Activated CD4-positive, CD25-positive, alpha-beta regulatory T cell (primary cell): ENCODE measurements at places on chromosomes 7 and 10.

- DNase-seq: no peak
These were observed 634.2 kb upstream of the AUTS2 start for GRCh38 chr7:68964060-68964459.

DNA sequence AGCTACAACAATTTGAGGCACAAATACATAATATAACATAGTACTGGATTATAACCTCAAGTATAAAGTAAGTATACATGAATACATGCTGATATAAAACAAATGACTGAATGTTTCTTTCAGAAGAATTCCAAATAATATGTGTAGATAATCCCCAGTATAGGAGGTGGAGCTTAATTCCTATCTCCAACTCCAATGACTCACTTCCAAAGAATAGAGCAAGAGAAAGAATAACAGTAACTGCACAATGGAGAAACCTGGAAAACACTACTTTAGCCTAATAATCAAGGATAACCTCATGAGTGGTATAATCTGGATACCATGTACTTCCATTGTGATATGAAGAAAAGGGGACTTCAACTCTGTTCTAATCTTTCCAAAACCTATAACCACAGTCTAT, 13.7 kb upstream of the SEMA3C start:
- no peak for DNase-seq

- DNase-seq: no peak
These were observed 177.2 kb downstream of the SEC23IP start for GRCh38 chr10:120069700-120070099.

DNA sequence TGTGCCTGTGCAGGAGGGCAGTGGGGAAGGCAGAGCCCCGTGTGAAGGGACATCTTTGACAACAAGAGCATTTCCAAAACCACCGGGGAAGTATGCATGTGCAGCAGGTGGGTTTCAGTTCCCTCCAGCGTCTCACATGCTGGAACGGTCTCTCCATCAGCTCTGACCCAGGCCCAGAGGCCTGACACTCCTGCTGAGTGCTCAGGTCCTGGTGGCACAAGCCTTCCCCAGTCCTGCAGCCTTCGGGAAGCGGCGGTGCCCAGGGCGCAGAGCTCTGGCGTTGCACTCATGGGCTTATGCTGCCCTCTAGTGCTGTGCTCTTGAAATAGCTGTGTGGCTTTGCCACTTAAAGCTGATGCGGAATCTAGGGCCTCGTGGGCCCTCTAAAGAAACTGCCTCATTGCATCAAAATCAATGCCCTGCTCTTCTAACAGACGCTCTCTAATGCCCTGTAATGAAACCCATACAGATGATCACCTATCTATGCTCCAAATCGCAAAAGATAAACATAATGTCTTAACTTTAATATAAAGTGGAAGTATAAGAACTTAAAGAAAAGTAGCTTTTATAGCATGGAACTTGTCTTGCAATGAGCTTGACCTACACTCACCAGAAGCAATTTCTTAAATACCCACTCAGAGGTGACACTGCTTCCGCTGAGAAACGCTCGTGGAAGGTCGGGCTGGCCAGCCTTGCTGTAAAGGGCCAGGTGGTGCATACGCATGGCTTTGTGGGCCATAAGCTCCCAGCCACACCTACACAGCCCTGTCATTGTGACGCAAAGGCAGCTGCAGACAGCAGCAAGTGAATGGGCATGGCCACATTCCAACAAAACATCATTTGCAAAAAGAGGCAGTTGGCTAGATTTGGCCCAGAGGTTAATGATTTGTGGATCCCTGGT, 38.6 kb downstream of the CLRN3 start:
- DNase-seq: peak; percentile 3

DNA sequence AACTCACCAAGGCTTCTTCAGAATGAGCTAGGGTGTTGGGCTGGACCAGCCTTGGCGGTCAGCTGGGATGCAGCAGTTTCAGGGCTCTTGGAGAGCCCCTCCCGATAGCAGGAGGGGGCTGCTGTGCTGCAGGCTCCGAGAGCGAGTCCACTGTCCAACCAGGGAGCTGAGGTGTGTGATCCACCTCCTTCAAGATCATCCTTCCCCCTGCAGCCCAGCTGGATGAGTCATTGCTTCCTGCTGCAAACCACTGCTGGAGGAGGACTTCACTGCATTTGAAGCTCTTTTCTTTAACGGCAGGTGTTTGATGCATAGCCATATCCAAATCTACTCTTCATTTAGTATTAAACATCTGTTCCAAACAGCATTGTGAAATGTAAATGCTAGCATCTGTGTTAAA, 54.2 kb upstream of the EBF3 start:
- no peak for DNase-seq

DNA sequence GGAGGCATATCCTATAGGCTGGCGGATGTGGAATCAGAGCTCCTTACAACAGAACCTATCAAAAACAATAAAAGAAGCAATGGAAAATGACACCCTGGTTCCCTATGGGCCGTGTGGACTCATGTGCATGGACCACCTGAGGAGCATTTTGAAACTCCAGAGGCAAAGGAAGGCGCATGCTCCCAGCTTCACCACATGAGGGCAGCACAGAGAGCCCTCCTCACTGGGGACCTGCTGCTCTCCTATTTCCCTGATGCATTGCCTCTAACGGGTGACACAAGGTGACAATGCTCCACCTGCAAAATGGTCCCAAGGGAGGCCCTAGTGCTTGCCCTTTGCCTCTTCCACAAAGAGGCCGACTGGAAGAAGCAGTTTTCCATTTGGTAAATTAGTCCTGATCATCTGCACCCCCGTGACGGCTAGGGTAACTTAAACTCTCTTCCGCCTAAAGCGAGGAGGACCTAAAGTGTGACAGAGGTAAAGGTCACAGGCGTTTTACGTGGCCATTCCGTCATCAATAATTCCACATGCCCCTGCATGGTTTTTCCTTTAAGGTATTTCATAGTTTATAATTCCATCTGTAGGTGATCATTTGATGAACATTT, 67.7 kb downstream of the GPAM start:
- no peak for DNase-seq

DNA sequence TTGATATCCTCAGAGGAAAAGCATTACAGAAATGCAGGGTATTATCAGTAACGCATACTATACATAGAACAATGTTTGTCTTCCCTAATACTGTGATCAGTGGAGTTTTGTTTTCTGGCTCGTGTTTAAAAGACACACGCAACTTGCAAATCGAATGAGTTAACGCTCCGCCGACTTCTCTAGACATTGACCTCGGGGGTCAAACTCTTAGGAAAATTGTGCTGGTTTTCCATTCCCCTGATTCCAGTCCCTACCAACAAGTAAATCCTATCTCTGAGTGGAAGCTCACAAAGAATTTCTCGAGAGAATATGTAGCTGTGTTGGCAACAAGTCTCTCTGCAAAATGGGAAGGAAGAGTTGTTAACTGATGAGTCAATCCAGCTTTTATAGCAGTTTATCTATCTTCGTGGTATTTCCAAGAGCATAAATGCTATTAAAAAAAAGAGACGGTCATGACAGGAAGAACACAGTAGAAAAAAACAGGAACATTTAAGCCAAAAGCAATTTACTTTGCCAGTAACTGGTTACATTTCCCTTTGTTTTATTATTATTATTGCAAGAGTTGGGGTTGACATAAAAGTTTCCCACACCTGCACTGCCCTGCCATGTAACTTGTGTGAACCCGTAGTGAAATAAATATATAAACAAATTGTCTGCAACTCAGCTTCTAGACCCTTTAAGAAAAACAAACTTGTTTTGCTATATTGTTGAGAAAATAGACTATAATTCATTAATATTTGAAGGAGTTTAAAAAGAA, 144.4 kb downstream of the ARID5B start:
- DNase-seq: no peak

- DNase-seq: no peak
These were observed 549.7 kb downstream of the TCERG1L start for GRCh38 chr10:130761788-130762301.

DNA sequence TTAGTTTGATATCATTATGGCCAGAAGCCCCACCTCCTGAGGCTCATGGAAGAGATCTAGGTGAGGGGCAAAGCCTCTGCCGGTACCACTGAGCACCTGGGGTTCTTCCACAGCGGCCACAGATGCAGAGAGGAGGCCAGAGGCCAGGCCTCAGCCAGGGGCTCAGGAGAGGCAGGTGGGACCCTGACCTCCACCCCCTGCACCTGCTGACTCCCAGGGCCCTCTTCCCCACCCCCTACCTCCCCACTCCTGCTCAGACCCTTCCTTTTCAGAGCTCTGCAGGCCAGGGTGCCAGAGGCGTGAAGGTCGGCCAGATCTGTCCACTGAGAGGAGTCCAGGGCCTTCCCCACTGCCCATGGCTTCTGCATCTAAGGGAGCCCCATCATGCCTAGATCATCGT, 178.7 kb upstream of the PPP2R2D start:
- no peak for DNase-seq

GRCh38 chr7:132065193-132065988, 509.0 kb upstream of the PODXL start:
- no peak for DNase-seq

- no peak for DNase-seq
These were observed 18.0 kb upstream of the VCL start for GRCh38 chr10:73979809-73980433.

- no peak for DNase-seq
These were observed 3.4 kb upstream of the MNX1 start for GRCh38 chr7:157013602-157014549.

DNA sequence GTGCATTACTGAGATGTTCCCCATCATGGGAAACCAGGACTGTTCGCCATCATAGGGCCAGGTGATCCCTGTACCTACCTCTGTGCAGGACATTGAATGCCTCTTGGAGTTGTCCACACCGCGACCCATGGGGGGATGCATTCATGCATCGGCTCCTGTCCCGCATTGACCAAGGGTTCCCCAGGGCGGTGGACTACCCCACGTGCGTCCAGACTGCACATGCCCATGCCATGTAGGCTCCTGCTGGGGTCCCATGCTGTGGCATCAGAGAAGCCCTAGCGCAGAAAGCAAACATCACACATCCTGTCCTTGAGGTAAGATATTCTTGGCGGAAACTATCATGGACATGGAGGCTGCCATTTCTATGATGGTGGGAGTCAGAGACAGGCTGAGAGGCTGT, 121.6 kb upstream of the UNC5B start:
- DNase-seq: no peak

DNA sequence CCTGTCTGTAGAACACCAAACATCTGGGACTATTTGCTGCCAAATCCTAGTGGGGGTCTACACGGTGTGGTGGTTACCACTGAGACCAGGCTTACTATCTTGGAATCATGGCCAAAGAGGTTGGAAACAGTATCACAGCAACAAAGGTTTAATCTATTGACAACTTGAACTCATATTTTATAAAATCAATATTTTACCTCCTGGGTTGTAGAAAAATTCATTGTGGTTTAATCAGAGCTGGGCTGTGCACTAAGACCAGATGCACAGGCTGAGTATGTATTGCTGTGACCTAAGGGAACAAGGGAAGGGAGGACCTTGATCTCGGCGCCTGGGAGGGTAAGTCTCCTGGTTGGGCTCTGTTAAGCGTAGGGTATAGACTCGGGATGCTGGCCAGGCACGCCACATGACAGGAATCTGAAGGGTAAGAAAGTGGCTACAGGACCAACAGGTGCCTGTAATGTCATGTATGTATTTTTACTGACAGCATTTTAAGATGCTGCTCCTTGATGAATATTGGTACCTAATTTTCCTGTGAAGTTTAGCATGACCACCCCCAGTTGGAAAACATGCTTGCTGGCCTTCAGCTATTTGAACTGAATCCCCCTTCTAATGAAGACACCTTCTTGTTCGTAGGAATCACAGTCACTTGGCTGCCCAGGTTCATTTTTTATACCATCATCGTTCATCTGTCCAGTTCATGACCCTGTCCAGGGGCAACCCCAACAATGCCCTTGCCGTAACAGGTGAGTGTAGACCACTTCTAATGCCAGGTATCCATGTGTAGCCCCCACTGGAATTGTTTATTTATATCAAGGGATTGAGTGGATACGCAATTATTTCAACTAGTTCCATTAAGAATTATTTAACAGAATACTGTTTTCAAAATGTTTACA, 79.5 kb downstream of the EZH2 start:
- DNase-seq: no peak

DNA sequence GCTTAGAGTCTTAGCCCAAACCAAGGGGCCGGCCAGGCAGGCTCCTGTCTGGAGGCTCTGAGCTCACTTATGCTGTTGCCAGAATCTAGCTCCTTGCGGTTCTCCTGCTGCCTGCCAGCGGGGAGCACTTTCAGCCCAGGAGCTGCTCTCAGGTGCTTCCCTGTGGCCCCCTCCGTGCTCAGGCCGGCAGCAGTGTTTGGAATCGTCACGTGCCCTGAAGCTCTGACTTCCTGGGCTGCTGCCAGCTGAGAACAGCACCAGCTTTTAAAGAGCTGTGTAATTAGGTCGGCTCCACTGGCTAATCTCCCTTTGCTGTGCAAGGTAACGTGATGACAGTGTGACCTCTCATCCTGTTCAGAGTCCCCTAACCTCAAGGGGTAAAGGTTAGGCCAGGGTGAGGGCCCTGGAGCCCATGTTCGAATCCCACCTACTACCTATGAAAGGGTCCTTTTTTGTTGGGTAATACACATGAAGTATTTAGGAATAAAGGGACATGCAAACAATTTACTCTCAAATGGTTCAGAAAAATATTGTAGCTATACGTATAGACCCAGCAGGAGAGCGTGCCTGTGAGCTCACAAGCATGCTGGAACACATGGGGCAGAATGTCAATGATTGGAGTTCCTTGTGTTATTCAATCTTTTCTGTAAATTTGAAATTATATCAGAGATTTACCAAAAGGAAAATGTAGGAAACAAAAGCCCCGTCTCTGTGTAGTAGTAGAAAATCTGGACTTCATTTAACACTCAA, 16.6 kb downstream of the ZNF862 start:
- DNase-seq: no peak

GRCh38 chr10:34576797-34577196, 238.3 kb downstream of the PARD3 start:
- DNase-seq: no peak

DNA sequence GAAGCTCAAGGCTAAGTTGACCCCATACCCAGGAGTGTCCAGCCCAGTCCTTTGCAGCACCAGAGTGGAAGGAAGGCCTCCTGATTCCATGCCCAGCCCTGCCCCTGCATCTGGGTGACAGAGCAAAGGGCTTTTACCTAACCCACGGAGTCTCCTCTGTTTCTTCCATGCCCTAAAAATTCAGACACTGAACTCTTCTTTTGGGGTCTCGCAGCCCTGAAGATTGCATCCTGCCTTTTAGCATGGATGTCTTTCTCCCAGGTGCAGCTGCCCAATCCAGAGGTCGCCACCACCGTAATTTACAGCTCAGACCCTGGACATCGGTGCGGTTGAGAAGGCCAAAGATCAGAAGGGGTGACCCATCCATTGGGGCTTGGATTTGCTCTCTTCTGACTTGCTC, 50.8 kb downstream of the CXCL12 start:
- no peak for DNase-seq

GRCh38 chr7:43535031-43535451, 47.9 kb upstream of the STK17A start:
- no peak for DNase-seq
